ENCODE measurements at places on chromosomes 3 and 15.

- no peak for DNase-seq
Observed at GRCh38 chr15:70006259-70007147, 91.2 kb downstream of the TLE3 start.

- no peak for DNase-seq
Observed at GRCh38 chr3:117962750-117963149, 1071.9 kb downstream of the IGSF11 start.

GRCh38 chr3:104909198-104909597, 457.5 kb upstream of the ALCAM start:
- DNase-seq, result peak; percentile 39

DNA sequence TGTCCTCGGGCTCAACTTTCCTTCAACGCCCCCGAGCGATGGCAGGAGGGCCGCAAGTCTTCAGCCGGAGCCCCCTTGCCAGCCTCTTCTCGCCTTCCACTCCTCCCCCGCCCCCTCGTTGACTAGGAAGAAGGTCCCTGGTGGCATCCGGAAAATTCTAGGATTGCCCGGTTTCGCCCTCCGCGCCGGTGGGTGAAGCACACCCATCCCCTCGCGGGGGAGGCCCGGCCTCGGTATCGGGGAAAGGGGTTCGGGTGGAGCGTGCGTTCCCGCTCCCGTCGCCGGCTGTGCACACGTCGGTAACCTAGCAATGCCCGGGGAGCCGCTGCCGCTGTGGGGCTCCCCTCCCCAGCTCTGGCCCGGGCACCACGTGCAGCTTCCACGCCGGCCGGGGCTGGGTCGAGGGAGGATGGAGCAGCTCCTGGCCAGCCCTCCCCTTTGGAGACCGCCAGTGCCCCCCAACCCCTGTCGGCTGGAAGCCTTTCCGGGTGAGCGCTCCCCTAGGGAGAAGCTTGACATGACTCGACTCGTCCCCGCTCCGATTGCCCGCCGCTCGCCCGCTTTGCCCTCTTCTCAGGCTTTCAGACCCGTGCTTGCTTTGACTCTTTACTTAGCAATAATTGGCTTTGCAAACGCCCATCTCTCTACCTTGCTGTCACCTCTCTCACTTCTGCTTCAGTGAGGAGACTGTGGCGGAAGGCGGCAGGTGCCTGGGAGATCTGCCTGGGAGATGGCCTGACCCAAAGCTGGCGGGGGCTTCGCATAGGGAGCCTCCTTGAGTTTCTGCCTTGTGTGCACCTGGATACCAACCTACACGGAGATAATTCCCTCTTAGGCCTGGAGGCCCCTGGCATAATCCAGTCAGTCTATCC, 1.3 kb downstream of the CACNA1D start:
- no peak for DNase-seq

- no peak for DNase-seq
Observed at GRCh38 chr15:87470923-87471322, 785.6 kb downstream of the NTRK3 start.

GRCh38 chr3:3178498-3179328, 778 bp downstream of the CRBN start:
- no peak for DNase-seq

GRCh38 chr3:62094461-62094860, 278.9 kb downstream of the FEZF2 start:
- DNase-seq, result no peak

DNA sequence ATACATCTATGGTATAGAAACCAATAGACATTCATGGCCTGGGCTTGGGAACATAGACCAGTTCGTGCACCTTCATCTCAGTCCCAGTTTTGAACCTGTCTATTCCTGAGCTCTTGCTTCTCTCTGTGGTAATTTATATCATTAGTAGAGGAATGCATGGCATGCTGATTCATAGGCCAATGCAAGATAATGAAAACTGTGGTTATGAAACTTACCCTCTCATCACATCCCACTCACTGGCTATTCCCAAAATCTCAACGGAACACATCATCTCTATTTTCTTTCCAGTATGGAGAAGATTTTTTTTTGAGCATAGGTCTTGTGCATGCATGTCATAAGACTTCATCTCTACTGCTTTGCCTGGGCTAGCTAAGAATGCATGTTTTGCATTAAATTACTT, 18.7 kb upstream of the P2RY12 start:
- DNase-seq, result peak; percentile 59

DNA sequence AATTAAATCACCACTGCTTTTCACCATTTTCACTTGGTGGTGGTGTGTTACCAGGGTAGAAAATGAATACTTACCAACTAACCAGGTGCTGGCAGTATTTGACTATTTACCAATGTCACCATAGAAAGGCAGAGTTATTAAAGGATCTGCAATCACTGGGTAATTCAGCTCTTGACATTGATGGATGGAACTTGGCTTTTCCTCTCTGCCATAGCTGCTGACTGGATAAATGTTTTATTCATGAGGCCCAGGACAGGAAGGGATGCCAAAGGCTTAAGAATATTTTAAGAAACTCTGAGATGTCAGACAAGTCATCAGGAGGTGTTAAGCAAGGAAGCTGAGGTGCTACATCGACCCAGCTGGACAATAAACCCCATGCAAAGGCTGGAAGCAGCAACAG, 495.5 kb upstream of the CFAP20DC start:
- DNase-seq, result no peak

- DNase-seq, result peak; percentile 94
Observed at GRCh38 chr15:70799667-70800450, 36.5 kb upstream of the UACA start.

GRCh38 chr15:74599156-74599555, 16.5 kb upstream of the CLK3 start:
- no peak for DNase-seq

DNA sequence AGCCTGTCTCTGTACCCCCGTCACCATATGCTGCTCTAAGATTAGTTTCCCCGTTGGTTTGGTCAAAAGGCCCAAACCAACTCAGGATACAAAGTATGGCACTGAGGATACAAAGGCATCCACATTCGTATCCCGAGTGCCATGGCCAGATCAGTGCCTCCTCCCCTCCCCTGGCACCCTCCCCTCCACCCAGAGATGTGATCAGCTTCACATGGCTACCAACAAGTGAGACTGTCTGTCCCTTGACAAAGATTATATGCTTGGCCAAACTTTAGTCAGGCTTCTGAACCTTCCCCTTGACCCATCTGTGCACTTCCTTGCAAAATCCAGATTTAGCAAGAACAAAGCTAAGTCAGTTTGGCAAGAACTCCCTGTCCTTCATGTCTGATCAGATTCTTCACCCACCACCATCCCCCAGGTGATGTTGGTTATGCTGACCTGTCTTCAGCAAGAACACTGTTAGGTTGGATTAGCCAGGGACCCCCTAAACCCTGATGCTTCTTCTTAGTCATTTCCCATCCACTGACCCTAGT, 61.7 kb downstream of the KLF15 start:
- no peak for DNase-seq

- peak; percentile 78 for DNase-seq
Observed at GRCh38 chr3:71583566-71584393, at the start of gene FOXP1. Gene FOXP1 (minus strand): TSS chr3:71583728. CDS start chr3:71198381, 385,347 bp downstream.

- peak; percentile 85 for DNase-seq
Observed at GRCh38 chr3:149969110-149969939, 1.4 kb downstream of the PFN2 start.

- DNase-seq, result no peak
Observed at GRCh38 chr15:83810110-83810509, 156.2 kb downstream of the ADAMTSL3 start.

DNA sequence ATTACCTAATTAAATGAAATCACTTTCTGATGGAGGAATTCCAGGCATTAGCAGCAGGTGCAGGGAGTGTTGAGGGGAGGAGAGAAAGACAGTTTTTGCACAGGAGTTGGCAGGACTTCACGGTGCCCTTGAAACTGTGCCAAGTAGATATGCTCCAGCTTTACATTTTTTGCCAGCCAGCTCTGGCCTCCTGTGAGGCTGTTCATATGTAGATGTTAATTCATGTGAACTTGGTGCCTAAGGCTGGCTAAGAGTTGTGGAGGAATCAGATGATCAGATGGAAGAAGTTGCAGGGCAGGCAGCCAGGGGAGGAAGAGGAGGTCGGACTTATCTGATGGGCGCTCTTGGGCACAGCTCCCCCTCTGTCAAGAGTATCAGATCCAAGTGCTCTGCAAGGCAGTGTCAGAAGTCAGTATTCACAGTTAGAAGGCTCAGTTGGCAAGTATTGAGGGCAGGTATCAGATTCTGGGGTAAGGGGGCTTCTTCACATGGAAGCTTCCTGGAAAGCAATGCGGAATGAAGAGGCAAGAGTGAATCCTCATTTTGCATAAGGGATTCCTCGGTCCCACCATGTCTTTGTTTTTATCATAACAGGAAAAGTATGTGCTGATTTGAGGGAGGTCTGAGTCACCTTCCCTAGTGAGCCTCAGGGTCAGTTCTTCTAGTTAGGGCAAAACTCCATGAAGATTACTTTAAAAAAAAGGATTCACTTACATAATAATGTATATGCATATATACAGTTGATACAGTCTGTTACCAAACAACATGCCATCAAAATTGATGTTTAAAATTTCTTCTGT, 172.6 kb upstream of the UMPS start:
- DNase-seq, result peak; percentile 80

DNA sequence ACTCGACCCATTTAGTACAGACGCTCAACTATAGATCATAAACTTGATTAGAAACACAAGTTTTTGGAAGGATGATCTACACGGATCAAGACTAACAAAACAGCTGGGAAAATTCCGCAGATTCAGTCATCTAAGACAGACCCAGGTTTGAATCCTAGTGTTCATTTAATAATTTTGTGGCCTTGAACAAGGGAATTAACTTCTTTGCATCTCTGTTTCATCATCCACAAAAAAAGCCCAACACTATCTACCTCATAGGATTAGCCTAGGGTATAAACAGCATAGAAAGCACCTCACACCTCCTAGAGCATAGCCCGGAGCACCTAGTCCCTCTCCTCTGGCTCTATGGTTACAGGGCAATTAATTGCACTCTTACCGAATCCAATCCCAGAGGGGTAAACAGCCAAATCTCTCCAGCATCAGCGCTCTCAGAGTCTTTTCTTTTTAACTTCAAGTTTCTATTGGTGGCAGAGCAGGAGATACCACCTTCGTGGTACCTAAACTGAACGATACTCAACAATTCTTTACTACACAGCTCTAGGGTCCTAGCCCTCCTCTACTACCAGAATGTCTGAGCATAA, 3.5 kb downstream of the TBL1XR1 start:
- no peak for DNase-seq

DNA sequence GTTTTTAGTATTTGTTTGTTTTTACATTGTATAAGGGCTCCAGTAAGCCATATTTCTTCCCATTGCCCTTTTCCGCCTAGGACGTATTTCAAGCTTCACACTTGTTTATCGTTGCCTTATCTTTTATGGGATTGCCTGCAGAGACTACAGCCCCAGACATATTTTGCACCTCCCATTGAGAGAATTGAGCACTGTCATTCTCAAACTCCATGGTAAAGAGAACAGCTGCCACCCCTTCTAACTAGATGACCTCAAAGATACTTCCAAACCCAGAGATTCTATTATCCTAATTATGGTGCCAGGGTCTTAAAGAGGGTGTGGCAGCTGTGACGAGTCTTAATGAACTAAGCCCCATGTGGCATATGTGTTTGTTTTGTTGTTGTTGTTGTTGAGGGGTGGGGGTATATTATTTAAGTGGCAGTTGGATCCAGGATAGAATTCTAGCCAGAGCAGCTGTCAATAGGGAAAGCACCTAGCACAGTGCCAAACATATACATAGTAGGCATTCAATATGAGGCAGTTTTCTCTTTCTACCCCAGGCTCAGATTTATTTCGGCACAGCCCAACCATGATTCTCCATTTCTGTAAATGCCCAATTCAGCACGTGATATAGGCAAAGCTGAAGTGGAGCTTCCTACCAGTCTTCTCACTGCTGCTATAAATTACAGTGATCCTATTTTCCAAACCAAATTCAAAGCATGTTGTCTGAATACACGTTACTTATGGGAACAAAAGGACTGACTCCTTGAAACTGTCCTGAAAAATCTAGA, 932 bp upstream of the TP53BP1 start:
- no peak for DNase-seq

GRCh38 chr3:113531826-113532697, at the start of gene SIDT1:
Gene SIDT1 (plus strand): TSS chr3:113532555. CDS start chr3:113533022, 467 bp downstream.
- peak; percentile 23 for DNase-seq

Measured in RPMI7951 (cell line).